CD4-positive, alpha-beta T cell treated with Interleukin-17A for 1 hour (primary cell): ENCODE measurements at places on chromosomes 11 and 22.

DNA sequence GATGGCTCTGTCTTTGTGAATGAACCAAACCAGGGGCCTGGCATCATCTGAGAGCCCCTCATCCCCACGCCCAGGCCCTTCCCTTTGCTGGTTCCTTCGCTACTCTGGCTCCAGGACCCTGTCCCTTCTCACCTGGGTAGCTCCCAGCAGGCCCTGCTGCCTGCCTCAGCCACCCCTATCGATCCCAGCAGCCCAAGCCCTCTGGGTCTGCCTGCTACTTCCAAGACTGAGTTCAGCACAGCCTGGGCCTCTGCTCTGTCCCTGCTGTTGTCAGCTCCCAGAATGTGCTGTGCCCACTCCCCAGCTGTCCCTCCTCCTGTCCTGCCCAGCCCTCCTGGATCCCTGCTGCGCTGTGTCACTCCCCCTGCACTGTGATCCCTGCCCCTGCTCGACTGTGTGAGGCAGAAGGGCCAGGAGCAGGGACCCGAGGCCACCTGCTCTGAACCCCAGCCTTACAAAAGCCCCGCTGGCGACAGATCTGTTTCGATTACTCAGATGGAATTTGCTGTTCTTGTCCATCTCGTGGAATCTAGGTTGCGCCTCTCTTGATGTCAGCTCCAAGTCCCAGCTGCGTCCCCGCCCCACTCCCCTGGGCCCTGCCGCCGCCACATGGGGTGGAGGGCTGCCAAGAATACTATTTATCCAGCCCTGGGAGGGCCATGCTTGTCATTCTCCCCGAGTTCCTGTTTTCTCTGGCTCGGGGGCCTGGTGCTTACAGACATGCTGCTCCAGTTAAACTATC is 13.0 kb downstream of the MRPL21 start:
- DNase-seq = no peak

DNA sequence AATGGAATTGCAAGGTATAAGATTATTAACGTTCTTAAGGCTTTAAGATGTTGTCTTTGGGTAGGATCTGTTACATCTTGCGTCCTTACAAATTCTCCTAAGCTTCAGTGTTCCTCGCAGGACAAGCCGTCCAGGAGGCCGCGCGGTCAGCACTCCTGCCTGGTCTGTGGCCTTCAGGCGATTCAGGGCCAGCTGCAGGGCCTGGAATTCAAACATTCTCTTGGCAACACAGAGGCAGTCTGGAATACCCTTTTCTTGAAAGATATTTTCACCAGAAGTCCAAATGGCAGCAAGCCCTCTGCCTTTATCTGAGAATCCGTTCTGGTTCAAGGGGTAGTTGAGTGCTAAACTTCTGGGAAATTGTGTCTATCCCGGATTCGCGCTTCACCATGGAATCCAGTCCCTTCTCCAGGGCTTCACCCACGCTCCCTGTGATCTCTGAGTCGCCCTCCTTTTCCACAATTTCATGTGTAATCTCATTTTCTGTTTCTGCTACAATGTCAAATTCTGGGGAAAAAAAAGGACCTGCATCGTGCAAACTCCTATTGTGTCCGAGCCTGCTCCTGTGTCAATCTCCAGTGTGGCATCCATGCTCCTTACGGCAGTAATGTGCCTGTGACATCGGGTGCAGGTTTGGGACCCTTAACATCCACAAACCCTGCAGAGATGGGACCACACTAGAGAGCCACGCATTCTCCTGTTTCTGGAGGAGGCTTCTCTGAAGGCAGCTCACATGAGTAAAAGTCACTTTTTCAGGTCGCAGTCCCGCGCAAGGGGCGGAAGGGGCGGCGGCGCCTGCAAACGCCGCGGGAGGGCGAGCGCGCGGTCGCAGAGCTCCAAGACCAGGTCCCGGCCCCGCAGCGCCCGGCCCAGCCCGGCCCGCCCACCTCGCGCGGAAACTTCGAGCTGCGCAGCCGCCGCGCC is 25.4 kb upstream of the SORL1 start:
- DNase-seq = peak; percentile 48

DNA sequence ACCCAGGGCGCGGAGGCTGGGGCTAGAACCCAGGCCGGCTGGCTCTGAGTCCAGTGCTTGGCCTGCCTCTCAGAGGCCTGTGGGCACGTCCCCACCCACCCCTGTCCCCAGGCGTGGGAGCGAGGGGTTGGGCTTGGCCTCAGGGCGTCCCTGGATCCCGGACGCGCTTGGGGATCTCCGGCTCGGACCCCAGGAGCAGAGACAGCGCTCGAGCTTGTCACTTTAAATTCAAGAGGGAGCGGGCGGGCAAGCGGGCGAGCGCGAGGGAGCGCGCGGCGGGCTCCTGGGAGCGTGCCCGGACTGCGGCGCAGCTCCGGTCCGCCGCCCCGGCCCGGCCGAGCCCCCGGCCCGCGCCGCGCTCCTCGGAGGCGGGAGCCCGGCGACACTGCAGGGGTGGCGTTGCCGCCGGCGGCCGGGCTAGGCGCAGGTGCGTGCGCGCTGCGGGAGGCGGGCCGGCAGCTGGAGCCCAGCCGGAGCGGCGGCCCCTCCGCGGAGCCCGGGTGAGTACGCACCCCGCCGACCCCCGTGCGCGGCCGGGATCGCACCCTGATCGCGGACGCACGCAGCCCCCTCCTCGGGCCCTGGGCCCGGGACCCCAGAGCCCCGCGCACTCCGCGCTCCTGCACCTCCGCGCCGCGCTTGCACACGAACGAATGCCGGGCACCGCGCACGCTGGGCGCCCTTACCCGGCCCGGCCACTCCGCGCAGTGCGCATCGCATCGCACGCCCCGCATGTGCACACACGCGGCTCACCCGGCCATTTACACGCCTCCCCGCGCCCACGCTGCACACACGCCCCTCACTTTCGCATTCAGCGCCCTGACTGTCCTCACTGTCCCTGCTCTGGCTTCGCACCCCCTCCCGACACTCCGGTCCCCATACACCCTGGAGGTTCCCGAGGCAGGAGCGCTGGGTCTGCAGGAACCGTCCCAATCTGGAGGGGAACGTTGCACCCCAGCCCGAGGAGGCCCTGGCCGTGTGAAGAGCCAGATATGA is at the start of gene SYT12:
Gene SYT12, plus strand, starts transcription at position 174 of the 996 bp plus-strand sequence. CDS start 7,011 bp downstream, outside the sequence.
- no peak for DNase-seq

DNA sequence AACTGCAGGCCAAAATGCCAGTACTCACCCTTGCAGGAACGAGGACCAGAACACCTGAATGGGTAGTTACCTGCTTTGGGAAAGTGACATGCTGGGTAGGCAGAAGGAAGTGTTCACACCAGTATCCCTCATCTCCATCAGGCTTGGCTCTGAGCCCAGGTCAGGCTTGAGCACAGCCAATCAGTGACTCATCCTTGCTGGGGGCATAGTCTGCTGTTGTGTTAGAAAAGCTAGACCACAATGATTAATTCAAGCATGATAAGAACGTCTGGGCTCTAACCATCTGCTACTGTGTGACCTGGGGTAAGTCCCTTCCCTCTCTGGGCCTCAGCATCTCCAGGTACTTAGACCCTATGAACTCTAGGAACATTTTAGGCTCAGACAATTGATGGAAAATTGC is 450.4 kb downstream of the MIAT start:
- DNase-seq = no peak

DNA sequence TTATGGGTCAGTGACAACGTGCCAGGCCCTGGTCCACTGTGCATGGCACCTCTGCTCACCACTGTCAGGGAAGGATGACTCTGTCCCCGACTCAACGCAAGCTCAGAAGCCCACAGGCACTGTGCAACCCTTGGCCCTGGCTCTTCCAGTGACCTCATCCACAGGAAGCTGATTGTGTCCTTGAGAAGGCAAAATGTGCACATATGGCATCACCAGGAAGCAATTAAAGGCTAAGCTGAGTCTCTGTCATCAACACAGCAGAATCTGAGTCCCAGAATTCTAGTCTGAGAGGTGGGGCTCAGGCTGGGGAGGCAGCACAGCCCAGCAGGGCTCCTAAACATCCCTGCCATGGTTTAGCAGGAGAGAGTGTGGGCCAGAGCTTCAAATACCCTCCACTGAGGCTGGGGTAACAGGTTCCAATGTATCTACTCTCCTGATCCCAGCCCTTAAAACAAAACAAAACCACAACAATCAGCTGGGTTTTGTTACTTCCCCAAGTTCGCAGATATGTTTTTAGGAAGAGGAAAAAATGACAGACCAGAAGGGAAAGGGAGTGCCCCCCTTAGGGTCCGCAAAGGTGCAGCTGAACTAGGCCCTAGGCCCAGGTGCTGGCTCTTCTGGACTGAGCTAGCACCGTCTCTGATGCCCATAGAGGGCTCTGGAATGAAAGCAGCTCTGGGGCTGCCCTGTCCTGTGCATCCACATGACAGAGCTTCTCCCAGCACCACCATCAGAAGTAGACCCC is 33.5 kb upstream of the GNAZ start:
- no peak for DNase-seq

- no peak for DNase-seq
These were observed 4.5 kb downstream of the FTH1 start for GRCh38 chr11:61963016-61963281.

DNA sequence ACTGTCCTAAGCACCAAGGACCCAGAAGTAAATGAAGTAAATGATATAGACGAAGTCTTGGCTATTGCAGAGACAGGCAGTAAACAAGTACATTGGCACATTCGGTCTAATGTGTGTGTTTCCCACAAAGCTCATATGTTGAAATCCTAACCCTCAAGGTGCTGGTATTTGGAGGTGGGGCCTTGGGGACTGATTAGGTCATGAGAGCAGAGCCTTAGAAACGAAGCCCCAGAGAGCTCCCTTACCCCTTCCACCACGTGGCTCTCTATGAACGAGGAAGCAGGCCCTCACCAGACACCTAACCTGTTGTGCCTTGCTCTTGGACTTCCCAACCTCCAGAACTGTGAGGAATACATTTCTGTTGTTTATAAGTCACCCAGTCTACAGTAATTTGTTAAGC is 14.9 kb downstream of the CLMP start:
- no peak for DNase-seq

GRCh38 chr11:724049-724777 is 18.2 kb downstream of the EPS8L2 start:
- no peak for DNase-seq

GRCh38 chr11:26420331-26420730 is 88.4 kb downstream of the ANO3 start:
- DNase-seq = no peak
